AG09319 (cell line): ENCODE measurements at places on chromosomes 13 and 19.
A peak's percentile ranks its signal among the peaks of the same experiment; 100 is the strongest.

DNA sequence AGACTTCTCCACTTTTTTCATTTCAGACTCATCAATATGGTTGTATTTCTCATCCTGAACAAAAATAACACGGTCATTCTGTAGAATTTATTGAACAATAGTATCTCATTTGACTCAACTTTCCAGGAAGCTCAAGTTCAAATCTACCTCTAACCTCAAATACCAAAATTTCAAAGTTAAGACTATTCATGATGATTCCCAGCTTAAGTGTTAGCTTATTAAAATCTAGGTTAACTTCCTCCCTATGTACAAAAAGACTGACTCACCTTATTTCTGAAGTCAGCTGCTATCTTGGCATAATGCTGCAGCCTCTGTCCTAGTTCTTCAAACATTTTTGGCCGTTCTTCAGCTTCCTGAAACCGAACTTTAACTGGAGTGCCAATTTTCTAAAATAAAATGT is 23.2 kb downstream of the HSPH1 start:
- no peak for DNase-seq

- no peak for DNase-seq
Observed at GRCh38 chr13:65613004-65613403, 1617.1 kb downstream of the PCDH9 start.

- no peak for DNase-seq
Observed at GRCh38 chr19:53894707-53895106, 12.7 kb downstream of the PRKCG start.

- DNase-seq, result no peak
Observed at GRCh38 chr19:48340995-48341394, 15.6 kb downstream of the EMP3 start.

DNA sequence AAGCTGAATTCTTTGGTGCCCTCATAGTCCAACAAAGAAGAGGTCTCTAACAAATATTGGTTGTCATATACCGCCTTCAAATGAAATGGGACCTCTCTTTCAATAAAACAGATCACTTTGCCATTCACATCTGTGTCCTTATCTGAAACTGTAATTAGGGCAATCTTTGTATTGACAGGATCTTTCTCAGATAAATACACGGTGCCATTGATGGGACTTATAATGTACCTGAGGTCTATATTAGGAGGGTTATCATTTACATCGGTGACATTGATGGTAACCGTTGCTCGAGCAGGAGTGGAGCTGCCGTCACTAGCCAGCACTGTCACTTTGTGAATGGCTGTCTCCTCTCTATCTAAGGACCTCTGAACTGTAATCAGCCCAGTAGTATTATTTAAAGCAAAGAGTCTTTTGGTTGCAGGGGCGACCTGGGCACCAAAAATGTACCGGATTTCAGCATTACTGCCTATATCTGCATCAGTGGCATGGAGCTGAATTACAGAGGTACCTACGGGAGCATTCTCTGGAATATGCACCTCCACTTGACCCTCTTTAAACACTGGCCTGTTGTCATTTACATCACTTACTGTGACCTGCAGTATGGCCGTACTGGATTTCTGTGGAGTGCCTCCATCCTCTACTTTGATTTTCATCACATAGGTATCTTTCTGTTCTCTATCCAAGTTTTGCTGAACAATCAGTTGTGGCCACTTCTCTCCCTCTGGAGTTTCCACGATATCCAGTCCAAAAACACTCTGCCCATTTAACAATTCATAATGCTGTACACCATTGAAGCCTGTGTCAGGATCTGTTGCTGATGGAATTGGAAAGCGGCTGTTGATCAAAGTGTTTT is 2.8 kb downstream of the PCDH9 start:
- DNase-seq, result no peak

DNA sequence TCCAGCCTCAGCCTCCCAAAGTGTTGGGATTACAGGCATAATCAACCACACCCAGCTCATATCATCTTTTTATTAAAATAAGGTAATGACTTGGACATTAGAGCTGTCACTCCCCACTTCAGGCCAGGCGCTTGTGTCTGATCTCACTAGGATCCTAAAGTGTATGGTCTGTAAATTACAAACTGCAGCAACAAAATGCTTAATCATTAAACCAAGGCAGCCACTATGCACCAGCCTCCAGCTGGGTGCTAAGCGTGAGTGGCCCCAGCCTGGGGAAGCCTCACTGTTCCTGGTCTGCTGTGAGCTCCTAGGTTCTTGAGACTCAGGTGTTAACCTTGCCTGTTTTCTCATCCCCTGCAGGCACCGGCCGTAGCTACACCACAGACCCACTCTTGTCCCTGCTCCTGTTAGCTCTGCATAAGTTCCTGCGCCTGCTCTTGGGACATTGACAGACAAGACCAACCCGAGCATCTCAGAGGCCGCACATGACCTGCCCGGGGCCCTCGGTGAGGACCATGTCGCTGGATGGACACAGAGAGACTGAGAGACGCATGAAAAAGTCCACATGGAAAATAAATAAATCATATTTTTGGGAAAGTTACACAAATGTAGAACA is 37.8 kb downstream of the VSTM2B start:
- no peak for DNase-seq

GRCh38 chr13:73251626-73252265 is 192.9 kb downstream of the KLF5 start:
- no peak for DNase-seq

- peak; percentile 50 for DNase-seq
Observed at GRCh38 chr13:21079761-21080592, 18.6 kb upstream of the LATS2 start.

DNA sequence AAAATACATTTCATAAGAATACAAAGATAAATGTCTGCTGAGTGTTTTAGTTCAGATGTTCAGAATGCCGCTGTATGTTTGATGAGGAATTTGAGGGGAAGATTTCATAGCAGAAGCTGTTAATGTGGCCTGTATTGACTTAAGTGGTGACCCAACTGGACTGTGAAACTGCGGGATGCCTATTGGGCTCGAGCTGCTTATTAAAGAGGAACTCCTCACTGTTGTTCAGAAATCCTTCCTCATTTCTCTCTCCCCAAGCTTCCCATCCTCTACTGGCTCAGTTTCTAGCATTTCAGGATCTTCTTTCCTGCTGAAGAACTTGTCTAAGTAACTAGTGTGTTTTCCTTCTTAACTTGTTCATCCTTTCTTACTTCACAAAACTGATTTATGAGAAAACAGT is 20.4 kb downstream of the DGKH start:
- no peak for DNase-seq

DNA sequence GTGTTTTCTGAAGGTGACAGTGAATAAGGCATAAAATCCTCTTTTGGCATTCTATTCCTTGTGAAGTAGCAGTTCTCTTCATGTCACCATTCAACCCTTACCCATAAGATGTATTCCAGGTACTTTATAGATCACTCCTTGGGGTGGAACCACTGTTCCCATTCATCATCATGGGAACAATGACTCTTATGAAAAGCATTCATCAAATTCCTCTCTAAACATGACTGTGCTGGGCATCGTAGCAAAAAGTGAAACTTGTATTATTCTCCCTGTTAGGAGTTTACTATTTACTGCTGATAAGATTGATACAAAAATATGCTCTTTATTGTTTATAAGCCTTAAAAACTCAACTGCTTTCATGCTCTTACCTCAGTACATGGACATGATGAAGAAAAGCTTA is 793.4 kb downstream of the LIG4 start:
- no peak for DNase-seq

DNA sequence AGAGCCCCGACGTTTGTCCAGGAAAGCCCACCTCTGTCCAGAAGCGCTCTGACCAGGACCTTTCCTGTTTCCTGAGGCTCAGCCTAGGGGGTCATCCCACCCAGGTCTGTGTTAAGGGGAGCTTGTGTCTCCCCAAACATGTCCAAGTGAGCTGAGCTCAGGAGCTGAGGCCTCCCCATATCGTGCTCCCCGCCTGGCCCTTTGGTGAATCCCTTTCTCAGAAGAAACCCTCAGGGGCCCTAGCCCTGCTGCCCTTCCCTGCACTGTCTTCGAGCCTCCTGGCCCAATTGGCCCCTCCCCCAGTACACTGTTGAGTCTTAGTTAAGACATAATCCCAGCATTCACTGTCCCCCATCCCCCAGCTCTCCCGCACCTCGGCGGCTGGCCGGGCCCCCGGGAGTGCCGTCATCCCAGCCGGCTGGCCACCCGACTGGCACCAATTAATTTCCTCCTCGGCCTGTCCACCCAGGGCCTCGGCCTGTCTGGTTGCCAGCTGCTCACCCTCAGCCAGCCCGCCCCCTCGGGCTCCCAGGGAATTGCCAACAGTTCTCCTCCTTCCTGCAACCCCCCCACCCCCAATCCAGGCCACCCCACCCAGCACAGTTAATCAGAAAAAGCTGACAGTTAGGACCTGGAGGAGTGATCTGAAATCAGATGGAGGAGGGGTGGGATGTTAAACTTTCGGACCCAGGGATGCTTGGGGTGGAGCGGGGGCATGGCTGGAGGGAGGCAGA is 13.6 kb downstream of the IER2 start:
- peak; percentile 76 for DNase-seq

GRCh38 chr19:9171393-9171991 is 7.3 kb upstream of the OR7D2 start:
- no peak for DNase-seq

DNA sequence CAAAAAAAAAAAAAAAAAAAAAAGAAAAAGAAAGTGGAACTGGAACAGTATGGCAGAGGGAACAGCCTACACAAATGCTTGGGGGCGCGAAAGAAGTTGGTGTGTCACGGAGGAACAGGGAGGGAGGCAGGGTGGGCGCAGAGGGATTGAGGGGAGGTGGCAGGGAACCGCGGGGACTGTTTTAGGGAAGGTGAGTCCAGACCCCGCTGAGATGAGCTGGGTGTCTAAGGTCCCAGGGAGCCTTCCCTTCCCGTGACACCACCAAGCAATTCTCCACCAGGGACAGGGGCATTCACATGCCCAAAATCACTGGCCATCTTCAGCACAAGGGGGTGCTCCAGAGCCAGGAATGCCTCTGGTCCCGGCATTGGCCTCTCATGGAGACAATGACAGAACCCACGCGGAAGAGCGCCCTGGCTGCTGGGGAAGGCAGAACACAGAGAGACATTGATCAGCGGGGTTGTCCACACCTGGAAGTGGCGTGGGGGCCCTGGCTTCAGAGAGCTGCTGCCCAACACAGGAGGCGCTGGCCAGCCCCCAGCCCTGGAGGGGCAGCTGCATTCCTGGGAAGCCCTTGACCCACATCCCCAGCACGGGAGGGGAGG is 6.9 kb downstream of the PEAK3 start:
- DNase-seq, result no peak

DNA sequence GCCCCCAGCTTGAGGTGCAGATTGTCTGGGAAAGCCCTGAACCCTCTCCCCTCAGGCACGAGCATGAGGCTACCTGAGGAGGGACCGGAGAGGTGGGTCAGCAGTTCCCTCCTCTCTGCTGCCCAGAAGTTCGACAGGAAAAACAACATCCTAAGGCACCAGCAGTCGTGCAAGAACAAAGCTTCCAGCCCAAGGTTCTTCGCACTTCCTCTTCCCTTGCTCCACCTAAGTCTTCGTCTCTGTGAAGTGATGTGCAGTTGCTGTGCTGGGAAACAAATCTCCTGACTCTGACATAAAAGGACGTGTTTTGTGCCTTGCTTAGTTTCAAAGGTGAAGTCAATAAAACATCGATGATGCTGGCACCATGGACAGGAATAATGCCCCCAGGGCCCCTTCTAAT is 173.3 kb downstream of the USP12 start:
- no peak for DNase-seq

DNA sequence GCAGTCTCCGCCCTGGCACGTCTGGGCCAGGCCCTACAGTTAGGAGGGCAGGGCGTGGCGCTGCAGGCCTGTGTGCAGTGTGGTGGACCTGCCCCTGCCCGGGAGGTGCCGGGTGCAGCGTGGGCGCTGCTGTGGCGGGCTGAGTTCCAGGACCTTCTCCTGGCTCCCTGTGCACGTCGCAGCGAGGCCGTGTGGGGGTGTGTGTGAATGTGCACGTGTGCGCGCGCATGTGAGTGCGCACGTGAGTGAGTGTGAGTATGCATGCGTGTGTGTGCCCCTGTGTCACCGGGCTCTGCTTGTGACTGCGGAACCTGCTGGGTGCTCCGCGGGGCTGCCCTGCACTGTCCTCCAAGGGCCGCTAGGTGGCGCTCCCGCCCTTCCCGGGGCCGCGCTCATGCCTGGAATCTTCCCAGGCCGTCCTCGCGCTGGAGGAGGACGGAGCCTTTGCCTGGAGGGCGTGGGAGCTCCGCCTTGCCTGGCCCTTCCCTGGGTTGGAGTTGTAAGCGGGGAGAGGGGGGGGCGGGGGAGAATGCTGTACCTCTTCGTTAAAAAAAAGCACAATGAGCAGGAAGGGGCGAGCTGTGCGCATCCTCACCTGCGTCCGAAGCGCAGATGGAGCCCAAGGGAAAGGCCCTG is 79.3 kb downstream of the KDM4B start:
- peak; percentile 57 for DNase-seq

- no peak for DNase-seq
Observed at GRCh38 chr19:3683405-3684053, 16.7 kb downstream of the PIP5K1C start.

DNA sequence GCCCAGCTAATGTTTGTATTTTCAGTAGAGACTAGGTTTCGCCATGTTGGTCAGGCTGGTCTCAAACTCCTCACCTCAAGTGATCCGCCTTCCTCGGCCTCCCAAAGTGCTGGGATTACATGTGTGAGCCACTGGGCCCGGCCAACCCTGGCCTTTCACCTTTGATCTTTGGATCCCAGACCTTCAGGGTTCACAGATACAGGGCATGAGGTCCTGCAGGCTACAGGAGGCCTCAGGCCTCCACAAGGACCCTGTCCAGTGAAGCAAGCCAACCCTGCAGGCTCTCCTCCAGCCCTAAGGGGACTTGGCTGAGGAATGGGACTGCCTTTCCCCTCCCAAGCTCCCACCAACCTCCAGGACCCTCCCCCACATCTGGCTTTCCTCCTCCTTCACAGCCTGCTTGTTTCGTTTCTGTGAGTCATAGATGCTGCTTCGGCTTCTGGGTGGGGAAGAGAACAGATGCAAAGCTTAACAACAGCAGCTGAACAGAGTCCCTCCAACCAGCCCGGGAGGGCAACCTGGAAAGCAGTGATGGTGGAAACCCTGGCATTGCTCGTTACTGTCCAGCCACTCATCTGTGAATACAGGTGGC is 11.8 kb downstream of the ARHGEF18 start:
- no peak for DNase-seq

- DNase-seq, result peak; percentile 14
Observed at GRCh38 chr19:1725100-1726064, 27.9 kb upstream of the ONECUT3 start.

DNA sequence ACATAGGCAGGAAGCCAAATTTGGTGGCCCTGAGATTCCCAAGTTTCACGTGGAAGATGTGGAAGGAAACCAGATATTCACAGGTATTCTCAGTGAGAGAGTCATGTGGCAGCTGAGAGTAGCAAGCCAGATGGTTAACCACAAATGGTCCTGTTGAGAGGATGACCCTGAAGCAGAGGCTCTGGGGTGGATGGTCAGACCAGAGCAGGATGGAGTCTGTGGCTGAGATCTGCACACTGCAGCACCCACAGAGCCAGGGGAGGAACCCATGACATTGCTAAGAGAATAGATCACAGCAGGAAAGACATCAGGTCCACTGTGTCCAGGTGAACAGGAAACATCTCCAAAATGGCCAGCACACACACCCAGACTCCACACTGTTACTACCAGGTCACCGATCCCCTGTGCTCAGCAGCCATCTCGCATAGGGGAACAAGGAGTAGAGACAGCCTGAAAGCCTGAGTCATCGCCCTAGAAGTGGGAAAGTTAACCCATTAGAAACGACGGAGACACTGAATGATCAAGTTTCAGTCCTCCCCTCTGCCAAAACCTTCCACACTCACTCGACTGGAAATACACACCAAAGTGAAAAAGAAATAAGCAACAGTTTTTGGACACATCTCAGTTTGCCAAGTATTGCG is 160.0 kb downstream of the RBM26 start:
- no peak for DNase-seq
